ENCODE measurements at places on chromosomes 3 and 15.

DNA sequence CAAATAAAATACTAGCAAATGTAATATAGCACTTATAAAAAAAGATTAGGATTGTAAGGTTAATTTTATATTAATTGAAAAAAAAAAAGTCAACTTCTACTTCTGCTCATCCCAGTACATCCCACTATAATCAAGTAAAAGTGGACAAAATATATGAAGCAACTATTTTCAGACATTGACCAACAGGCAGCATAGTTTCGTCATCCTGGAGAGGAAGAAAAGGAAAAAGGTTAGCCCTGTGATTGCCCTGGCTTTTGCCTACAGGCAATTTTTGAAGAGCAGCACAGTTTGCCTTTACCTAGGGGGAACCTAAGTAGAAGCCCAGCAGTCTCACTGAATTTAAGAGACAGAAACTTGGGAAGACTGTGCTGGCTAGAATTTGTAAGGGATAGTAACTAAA lies 52.2 kb upstream of the ACTC1 start:
- DNase-seq, result no peak

DNA sequence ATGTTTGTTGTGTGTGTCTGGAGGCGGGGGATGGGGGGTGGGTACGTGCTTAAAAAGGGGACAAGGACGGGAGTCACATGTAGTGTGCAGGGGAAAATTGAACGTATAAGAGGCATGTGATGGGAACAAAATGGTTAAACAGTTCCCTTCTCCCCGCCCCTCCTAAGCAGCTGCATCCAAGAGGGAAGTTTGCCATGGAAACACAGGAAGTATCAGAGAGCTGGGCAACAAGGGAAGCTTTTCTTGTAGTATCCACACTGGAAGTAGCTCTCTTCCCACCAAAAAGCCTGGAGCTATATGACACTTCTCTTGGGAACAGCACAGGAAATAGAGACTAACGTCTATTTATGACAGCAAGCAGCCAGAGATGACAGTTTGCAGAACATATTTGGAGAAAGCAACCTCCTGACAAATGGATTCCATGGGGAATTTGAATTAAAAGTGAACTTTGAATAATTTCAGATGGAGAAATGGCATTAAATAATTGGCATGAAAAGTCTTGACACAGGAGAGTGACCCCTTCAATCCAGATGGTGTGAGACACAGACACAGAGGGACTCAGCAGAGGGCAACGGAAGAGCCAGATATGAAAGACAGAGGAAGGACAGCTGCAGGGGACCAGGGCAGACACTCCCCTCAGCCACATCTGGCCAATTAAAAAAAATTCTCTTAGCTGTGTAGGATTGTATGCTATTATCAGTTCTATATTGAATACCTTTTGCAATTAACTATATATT lies 294.2 kb upstream of the TBL1XR1 start:
- DNase-seq, result no peak

GRCh38 chr3:115862099-115862498 lies 238.8 kb downstream of the GAP43 start:
- DNase-seq, result no peak

GRCh38 chr3:87969620-87970019 lies 89.2 kb downstream of the CGGBP1 start:
- DNase-seq, result no peak

GRCh38 chr3:21779909-21780308 lies 28.9 kb upstream of the ZNF385D start:
- DNase-seq, result no peak

DNA sequence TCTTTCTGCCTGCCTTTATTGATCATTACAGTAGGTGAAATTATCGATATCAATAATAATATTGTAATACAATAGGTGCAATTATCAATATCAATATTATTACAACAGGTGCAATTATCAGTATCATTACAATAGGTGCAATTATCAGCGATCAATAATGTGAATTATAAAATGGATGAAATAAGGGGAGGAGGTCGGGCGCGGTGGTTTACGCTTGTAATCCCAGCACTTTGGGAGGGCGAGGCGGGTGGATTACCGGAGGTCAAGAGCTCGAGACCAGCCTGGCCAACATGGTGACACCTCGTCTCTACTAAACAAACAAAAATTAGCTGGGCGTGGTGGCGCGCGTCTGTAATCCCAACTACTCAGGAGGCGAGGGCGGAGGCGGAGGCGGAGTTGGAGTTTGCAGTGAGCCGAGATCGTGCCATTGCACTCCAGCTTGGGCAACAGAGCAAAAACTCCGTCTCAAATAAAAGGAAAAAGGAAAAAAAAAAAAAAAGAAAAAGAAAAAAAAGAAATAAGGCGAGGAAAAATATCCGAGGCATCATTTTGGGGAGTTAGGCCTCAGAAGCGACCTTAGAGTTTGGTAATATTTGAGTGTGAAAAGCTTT lies 611 bp upstream of the BNIP2 start:
- DNase-seq, result peak; percentile 27

- no peak for DNase-seq
Observed at GRCh38 chr3:64457811-64458210, 230.0 kb downstream of the ADAMTS9 start.

GRCh38 chr3:61876797-61877196 lies 315.4 kb downstream of the PTPRG start:
- DNase-seq, result no peak

DNA sequence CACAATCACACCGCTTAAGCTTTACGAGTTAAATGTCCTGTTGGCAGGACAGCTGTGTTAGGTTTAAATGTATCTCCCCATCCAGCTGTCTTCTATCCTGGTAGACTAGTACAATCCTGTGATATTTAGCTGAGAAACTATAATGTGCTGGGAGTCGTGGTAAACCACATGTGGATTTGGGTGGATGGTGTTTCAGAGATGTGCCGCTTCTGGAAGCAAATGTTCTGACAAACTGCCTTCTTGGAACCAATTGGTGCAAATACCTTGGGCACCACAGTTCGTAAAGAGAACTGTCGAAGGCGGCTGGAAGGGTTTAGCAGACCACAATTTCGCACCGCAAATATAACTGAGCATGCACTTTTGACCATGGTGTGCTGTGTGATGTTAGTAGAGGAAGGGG lies 15.0 kb downstream of the SCG5 start:
- no peak for DNase-seq

- no peak for DNase-seq
Observed at GRCh38 chr15:51401872-51402517, 60.5 kb downstream of the GLDN start.

- DNase-seq, result no peak
Observed at GRCh38 chr3:148962513-148962912, 28.8 kb upstream of the GYG1 start.

DNA sequence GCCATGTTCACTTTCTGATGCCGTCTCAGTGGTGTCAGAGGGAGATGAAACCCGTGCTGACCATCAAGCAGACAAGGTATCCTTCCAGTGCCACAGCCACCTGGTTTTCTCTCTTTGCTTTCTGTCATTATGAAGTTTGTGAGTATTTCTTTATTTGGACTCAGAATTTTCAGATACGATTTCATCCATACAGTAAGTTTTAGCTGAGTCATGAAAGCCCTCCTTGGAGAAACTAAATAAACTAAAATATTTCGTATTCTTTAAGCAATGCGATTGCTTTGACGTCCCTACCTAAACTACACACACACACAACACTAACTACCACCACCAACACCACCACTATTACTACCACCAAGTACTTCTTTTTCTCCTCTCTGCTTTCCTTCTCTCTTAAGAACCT lies 350.1 kb downstream of the NTRK3 start:
- no peak for DNase-seq

Measured in stimulated activated CD8-positive, alpha-beta memory T cell treated with anti-CD3 and anti-CD28 coated beads, Interleukin-7, amount 100 ng/mL, for 4 hours (primary cell).